ENCODE measurements at places on chromosomes 16 and 17.
A peak's percentile ranks its signal among the peaks of the same experiment; 100 is the strongest.

DNA sequence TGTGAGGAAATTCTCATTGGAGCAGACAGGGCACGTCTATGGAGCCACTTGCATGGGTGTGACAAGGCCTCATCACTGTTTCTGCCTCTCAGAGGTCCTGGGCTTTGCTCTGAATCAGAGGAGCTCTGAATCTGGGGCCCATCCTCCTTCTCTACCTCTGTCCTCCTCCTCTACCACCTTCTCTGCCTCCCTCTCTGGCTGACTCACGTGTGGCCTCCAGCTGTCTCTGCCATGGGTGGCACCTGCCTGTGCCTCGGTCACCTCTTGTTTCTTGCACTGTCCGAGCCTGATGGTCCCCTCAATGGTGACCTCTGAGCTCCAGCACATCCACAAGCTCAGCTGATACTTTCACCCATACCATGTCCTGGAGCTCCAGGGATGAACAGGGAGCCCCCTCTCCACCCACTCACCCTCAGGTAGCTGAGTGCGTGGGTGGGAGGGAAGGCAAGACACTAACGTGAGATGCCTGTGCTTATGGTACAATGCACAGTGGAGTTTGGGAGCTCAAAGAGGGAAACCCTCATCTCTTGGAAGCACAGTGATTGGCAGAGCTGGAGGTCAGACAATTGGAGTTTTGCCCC, 116.4 kb upstream of the CRHR1 start:
- DNase-seq: no peak

DNA sequence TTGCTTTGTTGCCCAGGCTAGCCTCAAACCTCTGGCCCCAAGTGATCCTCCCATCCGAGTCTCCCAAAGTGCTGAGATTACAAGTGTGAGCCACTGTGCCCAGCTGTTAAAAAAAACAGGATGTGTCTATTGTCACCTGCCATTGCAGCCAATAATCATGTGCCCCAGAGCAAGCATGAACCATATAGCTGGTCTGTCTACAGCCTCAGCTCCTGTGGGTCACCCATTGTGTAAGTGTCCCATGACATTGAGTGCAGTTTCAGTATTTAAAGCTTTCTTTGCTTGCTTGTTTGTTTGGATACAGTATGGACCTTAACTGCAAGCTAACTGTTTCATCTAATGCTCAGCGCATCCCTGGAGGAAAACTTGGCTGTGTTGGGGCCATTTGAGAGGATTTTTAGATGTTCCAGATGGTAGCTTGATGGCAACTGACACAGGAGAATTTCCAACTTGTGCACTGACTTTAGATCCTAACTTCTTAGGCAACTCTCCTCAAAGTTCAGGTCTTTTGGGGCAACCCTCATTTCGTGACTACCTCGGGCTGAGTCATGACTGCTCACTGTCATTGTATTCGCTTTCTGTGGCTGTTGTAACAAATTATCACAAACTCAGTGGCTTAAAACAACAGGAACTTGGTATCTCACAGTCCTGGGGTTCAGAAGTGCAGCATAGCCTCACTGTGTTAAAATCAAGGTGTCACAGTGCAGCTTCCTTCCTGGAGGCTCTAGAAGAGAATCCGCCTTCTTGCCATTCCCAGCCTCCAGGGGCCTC, 30.3 kb upstream of the ADORA2B start:
- DNase-seq: peak; percentile 91

GRCh38 chr16:28204204-28204603, 7.6 kb downstream of the XPO6 start:
- no peak for DNase-seq

DNA sequence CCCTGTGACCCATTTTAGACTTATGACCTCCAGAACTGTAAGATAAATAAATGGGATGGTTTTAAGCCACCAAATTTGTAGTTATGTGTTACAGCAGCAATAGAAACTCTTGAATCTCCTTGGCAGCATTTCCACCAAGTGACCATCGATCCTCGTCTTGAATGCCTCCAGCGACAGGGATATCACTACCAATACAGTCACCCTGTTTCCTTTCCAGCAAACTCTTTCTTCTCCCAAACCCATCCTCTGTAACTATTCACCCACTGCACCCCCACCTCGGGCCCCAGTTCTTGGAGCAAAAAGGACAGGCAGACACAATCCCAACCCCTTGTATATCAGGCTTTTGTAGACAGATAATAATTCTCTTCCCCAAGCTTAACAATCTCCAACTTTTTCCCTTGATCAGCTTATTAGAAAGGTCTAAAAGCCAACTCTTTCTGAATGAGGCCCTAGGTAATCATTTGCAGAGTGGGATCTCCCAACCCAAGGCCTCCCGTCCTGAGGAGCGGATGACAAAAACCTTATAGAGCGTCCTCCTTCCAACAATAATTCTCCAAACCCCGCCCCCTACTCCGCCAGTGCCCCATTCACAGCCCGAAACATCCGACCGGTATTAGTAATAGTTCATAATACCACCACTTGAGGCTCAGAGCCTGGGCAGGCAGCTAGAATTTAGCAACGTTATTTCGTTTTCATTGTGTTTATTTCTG, 14.7 kb upstream of the PLLP start:
- DNase-seq: peak; percentile 71

Data from inflammatory macrophage treated with lipopolysaccharide for 4 hours (primary cell).